Kidney glomerular epithelial cell (primary cell): ENCODE measurements at places on chromosomes 1 and 21.
A peak's percentile ranks its signal among the peaks of the same experiment; 100 is the strongest.

GRCh38 chr21:31136891-31137290 lies 98.6 kb upstream of the KRTAP19-8 start:
- DNase-seq: no peak

DNA sequence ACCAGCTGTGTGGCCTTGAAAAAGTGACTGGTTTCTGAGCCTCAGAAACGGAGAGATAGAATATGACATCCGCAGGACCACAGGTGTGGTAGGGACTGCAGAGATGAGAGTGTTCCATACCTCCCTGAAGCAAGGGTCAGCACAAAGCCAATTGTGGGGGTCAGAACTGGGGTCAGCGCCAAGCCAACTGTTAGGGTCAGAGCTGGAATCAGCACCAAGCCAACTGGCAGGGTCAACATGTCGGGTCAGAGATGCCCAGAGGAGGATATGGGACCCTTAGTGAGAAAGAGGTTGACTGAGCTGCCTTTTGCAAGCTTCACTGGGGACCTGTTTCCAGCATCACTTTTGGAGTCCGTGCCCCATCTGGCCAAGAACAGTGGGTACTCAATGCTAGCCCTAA lies 93.9 kb downstream of the MATN1 start:
- no peak for DNase-seq

GRCh38 chr1:65924471-65924870 lies 131.8 kb downstream of the PDE4B start:
- DNase-seq: no peak

- no peak for DNase-seq
These were observed 20.6 kb downstream of the NPHP4 start for GRCh38 chr1:5971471-5972197.

DNA sequence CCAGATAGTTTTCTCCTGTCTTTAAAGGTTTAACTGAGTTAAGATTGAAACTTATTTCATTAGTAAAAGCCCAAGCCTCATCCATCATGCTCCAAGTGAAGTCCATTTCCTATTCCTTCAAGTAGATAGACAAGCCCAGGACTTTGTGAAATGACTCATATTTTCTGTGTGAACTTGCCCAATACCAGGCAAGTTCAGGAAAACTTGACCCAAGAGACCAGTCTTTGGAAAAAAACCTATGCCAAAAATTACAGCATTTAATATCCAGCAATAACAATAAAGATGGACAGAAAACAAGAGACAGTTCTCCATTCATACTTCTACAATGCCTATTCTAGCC lies 405 bp upstream of the RAB29 start:
- peak; percentile 39 for DNase-seq

GRCh38 chr1:169563650-169564049 lies 22.6 kb downstream of the F5 start:
- no peak for DNase-seq

DNA sequence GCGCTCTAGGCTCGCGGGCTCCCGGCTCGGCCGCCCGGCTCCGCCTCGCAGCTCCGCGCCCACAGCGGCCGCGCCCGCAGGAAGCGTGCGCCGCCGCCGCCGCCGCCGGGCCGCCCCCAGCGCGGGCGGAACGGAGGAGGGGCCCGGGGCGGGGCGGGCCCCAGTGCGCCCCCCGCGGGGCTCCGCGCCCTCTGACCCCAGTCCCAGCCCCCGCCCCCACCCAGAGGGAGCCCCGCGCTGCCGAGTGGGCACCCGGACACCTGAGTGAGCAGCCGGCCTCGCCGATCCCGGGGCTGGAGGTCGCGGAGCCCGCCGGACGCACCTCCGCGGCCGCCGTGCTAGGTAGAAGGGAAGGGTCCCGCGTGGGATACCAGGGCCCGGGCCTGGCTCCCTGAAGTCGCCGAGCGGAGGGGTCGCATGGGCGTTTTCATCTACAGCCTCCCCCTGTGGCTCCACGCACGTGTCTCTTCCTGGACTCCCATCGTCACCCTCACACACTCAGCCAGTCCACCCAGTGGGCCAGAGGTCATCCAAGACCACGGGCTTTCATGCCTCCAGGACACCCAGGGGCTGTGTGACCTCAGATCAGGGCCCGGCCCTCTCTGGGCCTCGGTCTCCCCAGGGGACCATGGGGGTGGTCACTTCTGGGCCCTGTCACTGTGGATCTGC lies at the start of gene SDC3:
Gene SDC3 (minus strand): TSS at position 63 of the 669 bp plus-strand sequence. CDS start 172 bp downstream, outside the sequence.
- DNase-seq: no peak

- no peak for DNase-seq
These were observed 120.1 kb upstream of the TNR start for GRCh38 chr1:175863299-175864050.

DNA sequence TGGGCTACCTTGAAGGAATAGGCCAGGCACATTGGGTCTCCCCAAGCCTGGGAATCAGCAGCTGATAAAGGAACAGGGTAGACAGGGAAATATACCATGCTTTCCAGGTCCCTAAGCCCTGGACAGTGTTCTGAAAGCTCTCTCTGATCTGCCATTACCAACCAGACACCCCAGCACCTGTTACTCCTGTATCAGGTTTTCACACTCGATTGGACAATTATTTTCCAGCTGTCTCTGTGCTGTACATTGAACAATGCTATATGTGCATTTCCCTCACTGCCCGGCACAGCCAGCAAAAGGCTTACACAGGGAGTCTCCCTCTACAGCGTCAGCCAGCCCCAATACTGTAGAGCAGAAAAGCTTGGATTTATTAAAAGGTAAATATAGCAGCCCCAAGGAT lies 4.7 kb downstream of the CFAP45 start:
- no peak for DNase-seq

DNA sequence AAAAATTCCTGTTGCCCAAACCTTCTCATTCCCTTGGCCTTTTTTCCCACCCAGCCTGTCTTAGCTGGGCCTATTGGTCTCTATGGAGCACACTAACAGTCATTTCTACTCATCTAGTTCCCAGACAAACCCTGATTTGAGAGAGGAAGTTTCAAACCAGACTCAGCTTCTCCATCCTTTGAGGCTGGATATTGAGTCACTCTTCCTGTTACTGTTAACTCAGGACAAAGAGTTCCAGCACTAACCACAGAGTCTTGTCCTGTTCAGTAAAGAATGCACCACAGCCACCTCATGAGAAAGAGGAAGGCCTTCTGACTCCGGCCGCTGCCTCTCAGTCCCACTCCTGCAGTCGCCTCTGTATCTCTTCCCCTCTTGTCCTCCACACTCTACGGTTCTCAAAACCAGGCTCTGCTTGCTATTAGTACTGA lies 137.8 kb downstream of the PTPRC start:
- DNase-seq: peak; percentile 23

- DNase-seq: no peak
These were observed 28.1 kb downstream of the SFPQ start for GRCh38 chr1:35164893-35165292.

DNA sequence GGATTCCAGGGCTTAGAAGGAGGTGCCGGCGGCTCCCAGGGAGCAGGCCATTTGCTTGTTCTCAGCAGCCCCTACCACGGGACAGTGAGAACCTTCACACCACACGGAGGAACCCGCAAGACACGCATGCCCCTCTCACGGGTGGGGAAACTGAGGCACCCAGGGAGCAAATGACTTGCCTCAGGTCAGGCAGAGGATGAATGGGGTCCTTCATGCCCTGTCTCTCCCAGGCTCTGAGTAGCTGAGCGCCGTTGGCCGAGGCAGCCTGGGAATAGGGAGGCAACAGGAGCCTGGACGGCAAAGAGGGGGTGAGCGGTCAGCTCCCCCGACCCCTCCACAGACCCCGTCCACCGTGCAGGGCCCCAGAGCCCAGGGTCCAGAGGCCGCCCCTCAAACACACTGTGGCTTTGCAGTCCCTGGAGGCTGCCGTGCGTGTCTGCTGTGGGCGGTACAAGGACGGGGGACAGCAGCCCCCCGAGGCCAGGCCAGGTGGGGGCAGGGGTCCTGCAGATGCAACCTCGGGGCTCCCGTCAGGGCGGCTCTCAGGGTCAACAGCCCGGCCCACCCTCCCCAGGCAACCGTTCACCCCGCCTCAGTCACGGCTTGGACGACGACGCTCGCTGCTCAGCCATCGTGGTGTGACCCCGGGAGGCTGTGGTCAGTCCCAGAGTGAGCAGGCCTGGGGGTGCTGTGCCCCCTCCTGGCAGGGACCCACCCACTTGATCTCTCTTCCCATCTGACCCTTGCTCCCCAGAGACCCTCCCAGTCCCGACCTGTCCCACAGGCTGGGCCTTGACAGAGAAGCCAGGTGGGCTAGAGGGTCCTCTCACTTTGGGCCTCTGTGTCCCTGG lies 15.8 kb upstream of the COL6A2 start:
- DNase-seq: no peak

GRCh38 chr1:210231846-210232510 lies 618 bp upstream of the SERTAD4 start:
- no peak for DNase-seq

DNA sequence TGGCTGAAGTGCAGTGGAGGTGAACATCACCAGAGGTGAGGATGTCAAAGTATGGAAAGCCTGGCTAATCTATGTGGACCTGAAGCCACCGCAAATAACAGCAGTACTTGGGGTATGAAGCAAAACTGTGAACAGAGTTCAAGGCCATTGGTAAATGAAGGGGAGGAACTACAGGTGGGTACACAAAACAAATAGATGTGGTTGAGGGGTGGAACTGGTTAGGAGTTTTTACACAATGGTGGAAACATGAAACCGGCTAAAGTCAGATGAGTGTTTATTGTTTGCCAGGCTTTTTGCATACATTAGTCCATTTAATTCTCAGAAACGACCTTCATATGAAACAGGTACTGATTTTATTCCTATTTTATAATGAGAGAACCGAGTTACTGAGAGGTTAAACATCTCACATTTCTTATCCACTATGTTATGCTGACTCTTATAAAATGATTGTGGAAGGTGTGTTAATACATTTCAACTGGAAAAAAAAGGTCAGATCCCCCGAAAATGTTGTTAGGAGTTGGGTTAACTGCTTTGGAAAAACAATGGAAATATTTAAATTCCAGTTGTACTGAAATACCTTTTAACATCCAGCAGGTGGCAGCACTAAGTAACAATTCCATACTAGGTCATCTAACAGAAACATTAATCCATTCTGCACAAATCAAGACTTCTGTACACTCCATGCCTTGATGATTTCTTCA lies 44.3 kb upstream of the GTF2B start:
- DNase-seq: peak; percentile 55

GRCh38 chr1:114128293-114128692 lies 25.4 kb downstream of the SYT6 start:
- DNase-seq: no peak

GRCh38 chr1:28790377-28791035 lies 21.5 kb upstream of the OPRD1 start:
- no peak for DNase-seq

GRCh38 chr1:15128520-15129313 lies 24.8 kb upstream of the TMEM51 start:
- DNase-seq: peak; percentile 56

GRCh38 chr1:228206582-228207351 lies 1.1 kb upstream of the OBSCN start:
- no peak for DNase-seq

DNA sequence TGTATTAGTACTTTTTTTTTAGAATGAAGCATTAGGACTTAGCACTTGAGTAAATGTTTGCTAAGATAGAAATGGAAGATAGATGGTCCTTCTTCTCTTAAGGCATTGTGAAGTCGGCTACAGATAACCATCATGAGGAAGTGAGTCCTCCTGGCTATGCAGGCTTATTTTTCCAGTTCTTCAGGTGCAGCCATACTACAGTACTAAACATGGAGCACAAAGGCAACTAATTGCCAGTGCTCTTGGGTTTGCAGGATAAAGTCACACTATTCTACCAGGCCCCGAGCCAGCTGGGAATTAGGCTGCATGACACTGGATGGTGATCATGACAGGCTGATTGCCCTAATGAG lies 197.3 kb upstream of the SGIP1 start:
- no peak for DNase-seq

DNA sequence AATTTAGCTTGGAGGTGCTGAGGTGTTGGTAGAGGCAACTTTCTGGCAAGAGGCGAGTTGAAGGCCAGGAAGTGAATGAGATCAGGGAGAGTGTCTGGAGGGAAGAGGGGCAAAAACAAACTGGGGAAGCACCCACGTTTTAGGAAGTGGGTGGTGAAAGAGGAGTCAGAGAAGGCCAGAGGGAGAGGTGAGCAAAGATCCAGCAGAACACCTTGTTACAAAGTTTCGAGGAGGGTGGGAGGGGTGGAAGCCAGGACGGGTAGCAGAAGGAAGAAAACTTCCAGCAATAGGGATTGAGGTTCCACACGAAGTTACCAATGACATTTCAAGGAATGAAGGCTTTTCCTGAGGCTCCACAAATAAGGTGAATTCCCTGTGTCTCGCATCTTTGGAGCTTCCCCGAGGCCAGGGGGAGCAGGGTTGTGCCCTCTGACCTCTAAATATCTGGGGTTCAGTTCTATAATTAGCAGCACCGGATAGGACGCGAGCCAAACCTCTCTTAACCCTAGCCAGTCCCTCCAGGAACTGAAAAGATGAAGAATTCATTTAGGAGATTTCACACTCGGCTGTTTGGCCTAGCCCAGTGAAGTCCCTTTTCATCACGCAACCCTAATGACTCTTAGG lies 578 bp upstream of the SESN2 start:
- DNase-seq: no peak

DNA sequence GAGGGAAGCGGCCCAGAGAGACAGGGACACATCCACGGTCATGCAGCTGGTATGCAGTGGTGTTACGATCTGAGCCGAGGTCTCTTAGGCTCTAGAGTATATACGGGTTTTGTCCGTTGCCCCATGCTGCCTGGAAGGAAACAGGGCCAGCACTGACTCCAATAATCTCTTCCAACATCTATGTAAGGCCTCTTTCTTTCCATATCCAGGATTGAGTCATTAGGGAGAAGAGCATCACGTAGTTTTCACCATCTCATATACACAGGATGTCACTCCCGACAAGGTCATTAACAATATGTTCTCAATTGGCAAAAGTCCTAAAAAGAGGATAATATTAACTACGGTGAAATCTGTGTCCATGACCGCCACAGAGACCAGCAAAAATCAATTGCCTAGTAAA lies 4.4 kb downstream of the C8B start:
- DNase-seq: no peak

GRCh38 chr1:234631721-234632125 lies 21.7 kb upstream of the IRF2BP2 start:
- peak; percentile 87 for DNase-seq

- no peak for DNase-seq
These were observed 130.0 kb upstream of the TNR start for GRCh38 chr1:175873290-175873935.

GRCh38 chr1:4124631-4125145 lies 224.6 kb upstream of the C1orf174 start:
- DNase-seq: no peak

DNA sequence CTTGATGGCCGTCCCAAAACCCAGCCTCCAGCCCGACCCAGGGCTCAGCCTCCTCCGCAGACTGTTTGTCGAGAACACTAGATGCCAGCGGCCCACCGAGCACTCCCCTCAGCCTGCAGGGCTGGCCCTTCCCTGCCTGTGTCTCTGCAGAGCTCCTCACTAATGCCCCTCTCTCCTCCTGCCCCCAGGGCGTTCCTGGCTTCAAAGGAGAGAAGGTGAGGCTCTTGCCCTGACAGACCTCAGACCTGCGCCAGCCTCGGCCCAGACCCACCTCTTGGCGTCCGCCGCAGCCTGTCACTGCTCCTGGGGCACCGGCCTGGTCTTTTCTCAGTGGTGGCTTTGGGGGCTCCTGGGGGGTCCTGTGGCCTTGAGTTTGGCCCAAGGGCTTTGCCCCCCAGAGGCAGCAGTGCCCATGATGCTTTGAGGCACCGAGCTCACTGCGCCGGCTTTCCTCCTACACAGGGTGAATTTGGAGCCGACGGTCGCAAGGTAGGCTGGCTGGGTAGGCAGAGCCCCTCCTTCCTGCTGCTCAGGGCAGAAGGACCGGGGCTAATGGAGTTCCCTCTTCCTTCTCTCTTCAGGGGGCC lies 18.4 kb downstream of the COL6A2 start:
- no peak for DNase-seq
